Hippocampal formation (tissue), 2 donors: ENCODE measurements at places on chromosomes 3 and 15.

- DNase-seq = no peak
Observed at GRCh38 chr15:101329309-101329863, 34.3 kb upstream of the SNRPA1 start.

- DNase-seq = no peak
Observed at GRCh38 chr3:57927166-57927565, 81.1 kb upstream of the FLNB start.

GRCh38 chr3:171801738-171802589 is 8.3 kb downstream of the PLD1 start:
- no peak for DNase-seq

GRCh38 chr3:10395196-10395595 is 74.3 kb upstream of the SEC13 start:
- DNase-seq = no peak

GRCh38 chr3:126811530-126811929 is 107.5 kb downstream of the CHCHD6 start:
- DNase-seq = no peak

- no peak for DNase-seq
Observed at GRCh38 chr15:25778161-25778560, 85.0 kb downstream of the ATP10A start.

DNA sequence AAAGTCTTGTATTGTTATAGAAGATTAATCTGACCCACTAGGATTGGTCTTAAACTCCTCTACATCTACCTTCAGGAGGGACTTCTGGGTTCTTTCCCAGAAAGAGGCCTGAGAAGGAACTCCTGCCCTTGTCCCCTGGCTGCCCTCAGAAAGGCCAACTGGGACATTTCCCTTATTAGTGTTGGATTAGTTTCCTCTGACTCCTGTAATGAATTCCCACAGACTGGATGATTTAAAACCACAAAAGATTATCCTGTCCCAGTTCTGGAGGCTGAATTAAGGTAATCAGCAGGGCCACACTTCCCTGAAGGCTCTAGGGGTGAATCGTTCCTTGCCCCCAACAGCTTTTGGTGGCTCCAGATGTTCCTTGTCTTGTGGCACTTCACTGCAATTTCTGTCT is 102.8 kb upstream of the NMNAT3 start:
- no peak for DNase-seq

DNA sequence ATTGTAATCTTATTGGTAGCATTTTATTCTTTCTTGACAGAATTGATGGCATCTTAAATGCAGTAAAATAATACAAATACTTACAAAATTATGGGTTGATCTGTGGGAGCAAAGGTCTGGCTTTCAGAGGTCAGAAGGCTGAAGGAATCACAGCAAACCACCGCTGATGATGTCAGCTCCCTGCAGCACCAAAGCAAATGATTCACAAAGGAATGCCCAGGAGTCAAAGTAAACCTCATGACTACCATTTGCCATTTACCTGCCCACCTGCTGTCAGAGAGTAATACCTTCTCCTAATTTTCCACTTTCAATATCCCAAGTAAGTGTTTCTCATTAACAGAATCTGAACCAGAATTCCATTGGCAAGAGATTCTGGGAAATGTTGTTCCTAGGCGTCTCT is 46.1 kb downstream of the CPA3 start:
- no peak for DNase-seq

DNA sequence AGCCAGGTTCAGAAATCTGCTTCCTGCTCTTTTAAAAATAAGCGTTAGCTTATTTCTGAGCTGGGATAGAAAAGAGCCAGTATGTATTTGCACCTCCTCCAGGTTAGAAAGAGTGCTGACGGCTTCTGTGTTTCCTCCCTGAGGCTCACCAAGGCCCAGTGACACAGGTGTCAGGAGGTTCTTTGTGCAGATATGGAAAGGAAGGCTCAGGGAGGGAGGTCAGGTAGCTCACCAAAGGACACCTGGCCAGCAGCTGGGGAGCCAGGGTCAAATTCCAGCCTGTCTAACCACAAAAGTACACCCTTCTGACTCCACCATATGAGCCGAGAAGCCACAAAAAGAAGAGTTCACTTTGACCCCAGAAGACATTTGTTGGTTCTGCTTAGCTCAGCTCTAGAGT is 201.0 kb upstream of the WNT5A start:
- no peak for DNase-seq

GRCh38 chr15:27527490-27528067 is 556.6 kb downstream of the GABRG3 start:
- no peak for DNase-seq

DNA sequence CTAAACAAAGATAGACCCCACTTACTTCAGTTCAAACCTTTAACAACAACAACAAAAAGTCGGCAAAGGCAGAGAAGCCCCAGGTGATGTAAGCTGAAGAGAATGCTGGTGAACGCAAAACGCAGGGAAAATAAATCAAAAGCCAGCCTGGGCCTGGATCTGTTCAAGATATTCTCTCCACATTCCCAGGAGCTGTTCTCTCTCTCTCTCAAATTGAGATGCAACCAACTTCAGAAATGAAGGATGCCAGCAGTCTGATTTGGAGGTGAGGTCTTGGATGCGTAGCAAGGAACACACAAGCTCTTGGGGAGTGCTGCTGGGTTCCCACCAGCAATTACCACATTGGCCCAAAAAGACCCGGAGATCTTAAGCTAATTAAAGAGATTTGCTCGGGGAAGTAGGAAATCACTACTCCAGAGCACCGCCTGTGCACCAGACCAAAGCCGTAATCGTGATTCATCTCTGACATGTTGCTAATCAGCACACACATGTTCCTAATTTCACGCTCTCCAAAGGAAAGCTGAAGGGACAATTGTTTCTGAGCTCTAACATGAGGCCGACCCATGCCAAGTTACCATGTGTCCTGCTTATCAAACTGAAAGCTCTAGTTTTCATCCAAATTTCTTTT is 37.1 kb downstream of the IL17RD start:
- no peak for DNase-seq

DNA sequence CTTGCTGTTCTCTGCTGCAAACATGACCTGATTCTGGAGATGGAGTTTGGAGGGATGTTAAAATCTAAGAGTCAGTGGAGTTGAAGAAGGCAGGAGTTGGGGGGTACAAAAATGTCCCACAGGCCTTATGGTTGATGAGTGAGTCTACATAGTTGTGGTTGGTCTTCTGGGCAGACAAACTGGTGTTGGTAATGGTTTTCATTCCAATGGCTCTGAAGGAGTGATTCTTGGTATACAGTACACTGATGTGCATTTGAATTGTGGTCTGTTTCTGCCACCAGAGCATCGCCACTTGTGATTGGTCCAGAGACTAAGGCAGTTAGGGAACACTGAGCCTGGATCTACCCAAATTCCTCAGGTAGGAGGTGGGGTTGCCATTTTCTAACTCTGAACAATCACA is 514.1 kb upstream of the CFAP20DC start:
- no peak for DNase-seq

GRCh38 chr3:159950156-159950898 is 38.3 kb upstream of the IL12A start:
- no peak for DNase-seq

DNA sequence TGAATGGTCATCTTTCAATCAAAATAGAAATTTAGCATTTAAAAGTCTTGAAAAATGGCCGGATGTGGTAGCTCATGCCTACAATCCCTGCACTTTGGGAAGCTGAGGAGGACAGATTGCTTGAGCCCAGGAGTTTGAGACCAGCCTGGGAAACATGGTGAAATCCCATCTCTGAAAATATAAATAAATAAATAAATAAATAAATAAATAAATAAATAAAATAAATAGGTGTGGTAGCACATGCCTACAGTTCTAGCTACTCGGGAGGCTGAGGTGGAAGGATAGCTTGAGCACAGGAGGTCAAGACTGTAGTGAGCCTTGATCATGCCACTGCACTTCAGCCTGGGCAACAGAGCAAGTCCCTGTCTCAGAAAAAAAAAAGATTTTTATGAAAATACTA is 25.9 kb downstream of the SLC30A4 start:
- DNase-seq = no peak

- DNase-seq = no peak
Observed at GRCh38 chr15:89104172-89104564, 15.9 kb downstream of the ABHD2 start.

DNA sequence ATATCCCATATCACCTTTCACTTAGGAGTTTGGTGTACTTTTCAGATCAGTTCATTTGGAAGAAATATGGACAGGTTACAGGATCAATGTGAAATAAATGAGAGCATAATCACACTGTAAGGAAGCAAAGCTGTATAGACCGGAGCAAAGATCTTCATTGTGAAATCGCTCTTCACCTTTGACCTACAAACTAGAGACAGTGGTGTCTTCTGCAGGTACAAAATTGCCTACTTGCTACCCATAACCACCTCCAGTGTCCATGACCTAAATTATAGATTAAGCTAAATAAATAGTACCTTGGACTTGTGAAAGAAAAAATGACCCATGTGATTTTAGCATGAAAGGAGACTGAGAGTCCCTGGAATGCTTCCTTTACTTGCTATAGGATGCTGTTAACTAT is 379.5 kb upstream of the SUCLG2 start:
- no peak for DNase-seq

GRCh38 chr3:186902154-186902553 is 28.2 kb upstream of the ST6GAL1 start:
- DNase-seq = no peak

DNA sequence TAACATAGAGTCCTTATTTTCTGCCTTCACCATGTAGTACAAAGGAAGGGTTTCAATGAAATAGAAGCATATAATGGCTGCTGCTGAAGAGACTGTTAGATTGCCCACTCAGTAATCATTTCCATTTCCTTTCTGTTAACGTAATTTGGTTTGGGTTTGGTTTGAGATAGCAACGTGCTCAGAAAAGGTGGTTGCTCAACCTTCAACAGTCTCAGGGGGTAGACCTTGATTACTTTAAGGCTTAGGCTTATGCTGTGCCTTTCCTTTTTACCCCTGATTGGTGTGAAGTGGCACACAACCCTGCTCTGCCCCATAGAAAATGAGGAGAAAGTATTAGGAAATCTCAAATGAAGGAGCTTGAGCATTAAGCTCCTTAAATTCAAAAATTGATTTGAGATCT is 163.7 kb upstream of the TP63 start:
- no peak for DNase-seq

DNA sequence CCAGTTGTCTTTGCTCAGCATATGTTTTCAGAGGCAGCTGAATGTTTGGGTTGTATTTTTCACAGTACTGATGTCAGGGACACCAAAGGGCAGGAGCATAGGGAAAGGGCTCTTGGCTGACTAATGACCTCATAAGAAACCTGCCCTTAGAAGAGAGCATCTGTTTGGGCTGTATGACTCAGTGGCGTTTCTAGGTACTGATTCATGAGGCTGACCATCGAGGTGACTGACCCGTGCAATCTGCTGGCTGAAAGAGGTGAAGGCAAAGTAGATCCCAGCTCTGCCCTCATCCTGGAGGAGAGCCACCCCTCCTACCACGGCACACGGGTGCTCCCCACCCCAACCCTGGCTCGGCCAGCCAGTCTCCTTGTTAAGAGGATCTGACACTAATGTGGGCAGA is 8.3 kb downstream of the LMCD1 start:
- no peak for DNase-seq

DNA sequence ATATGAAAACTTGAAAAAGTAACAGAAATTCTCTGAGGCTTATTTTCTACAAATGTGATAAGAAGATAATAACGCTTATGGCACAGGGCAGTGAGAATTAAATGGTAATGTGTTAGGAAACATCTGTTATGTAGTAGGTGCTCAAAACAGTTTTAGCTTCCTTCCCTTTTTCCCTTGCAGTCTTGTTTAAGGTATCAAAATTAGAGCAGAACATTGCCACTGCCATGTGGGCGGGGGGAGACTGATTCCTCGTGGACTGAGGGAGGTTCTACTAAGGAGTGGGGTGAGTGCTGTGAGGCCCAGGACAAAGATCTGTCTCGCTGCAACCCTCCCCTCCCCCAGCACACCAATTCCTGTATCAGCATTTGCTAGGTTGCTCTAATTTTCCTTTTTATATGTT is 702.4 kb downstream of the TUSC7 start:
- DNase-seq = no peak
